ENCODE measurements at places on chromosomes 1 and 21.
A peak's percentile ranks its signal among the peaks of the same experiment; 100 is the strongest.

DNA sequence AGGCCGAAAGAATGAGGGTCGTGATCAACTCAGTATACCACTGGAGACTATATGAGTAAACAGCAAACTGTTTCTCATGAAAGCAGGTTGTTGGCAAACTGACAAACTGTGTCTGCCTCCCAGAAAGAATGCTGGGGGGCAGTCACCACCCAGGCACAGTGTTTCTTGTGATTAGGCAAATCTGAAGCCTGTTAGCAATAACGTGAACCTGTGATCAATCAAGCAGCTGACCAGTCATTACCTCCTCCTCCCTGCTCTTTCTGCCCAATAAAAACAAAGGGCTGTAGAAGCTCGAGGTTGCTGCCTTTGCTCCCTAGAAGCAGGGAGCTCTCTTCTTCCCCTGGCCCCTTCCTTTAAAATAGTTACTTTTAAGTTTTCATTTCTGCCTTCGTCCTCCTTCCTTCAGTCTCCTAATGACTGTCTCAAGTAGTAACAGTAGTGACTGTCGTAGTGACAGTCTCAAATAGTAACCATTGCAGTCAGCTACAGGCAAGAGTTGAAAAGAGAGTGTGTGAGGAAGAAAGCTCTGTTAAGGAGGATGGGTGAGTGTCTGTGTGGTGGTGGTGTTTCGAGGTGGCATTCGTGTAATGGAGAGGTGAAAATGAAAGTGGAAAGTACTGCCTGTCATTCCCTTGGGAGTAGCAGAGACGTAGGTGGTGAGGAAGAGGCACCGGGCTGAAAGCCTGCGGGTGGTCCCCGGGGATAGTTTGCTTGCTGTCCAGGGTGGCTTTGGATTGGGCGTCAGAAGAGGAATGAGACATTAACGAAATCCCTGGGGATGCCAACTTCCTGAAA is 14.5 kb downstream of the HHAT start:
- no peak for DNase-seq

DNA sequence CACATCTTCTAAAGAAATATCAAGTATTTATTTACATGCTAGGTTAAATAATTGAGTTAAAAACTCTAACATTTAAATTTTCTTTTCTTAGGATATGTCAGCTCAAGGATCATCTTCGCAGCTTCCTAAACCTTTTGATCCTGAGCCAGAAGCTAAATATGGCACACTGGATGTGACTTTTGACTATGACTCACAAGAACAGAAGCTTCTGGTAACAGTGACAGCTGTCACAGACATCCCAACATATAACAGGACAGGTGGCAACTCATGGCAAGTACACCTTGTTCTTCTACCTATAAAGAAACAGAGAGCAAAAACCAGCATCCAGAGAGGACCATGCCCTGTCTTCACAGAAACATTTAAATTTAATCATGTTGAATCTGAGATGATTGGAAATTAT is 132.7 kb upstream of the SERTAD4 start:
- no peak for DNase-seq

GRCh38 chr1:25039229-25039628 is 109.2 kb upstream of the RUNX3 start:
- no peak for DNase-seq

- no peak for DNase-seq
Measured at GRCh38 chr1:209641832-209642172, 10.4 kb downstream of the LAMB3 start.

GRCh38 chr1:228957535-228957934 is 222.3 kb downstream of the RHOU start:
- DNase-seq, result no peak

DNA sequence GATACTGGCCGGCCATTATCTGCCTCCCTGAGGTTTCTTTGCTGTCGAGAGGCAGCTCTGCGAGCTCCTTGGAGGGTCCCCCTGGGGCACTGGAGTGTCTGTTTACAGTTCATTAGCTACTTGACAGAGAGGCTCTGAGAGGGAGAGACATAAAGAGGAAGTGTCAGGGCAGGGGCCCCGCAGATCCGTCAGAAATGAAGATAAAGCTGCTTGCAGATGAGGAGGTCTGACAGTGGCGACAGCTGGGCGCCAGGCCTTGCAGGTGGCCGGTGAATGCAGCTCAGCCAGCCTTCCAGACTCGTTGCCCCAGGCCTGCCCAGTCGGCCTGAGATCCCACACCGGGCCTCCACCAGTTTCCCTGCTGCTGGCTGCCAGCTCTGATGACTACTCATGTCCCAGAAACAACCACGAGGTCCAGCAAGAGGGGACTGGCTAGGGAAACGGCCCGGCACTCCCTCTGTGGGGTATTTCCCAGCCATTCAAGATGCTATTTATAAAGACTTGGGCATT is 84.7 kb downstream of the DISP3 start:
- DNase-seq, result peak; percentile 86

GRCh38 chr1:94855307-94855700 is 35.1 kb downstream of the SLC44A3 start:
- no peak for DNase-seq

DNA sequence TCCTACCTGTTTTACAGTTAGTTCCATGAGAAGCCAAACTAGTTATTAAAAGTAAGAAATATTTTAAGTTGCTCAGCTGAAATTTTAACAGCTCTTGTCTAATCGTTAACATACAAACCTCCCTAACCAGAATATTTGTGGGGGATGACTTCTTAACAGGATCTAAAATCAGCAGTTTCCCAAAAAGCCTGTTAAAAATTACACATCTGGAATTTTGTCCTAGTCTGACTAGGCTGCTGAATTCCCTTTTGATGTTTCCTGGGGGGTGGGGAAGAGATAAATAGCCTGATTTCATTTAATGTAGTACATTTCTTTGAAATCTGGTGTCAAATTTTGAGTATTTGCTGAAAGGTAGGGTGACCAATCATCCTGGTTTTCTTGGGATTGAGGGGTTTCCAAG is 78.8 kb upstream of the ARHGAP29 start:
- DNase-seq, result no peak

DNA sequence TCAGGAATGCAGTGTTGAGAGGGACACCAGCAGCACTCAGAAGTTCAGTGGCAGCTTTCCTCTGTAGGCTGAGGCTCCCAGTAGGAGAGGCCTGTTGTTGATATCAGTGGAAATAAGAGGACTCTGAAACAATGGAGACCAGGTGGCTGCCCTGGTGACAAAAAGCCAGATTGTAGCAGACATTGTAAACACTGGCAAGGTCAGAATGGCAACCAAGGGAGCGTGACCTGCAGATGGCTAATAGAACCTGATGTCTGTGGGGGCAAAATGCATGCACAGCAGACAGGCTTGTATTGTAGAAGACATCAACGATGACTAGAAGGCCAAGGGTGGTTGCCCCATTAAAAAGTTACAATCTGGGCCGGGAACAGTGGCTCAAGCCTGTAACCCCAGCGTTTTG is 53.1 kb upstream of the GPR37L1 start:
- no peak for DNase-seq

DNA sequence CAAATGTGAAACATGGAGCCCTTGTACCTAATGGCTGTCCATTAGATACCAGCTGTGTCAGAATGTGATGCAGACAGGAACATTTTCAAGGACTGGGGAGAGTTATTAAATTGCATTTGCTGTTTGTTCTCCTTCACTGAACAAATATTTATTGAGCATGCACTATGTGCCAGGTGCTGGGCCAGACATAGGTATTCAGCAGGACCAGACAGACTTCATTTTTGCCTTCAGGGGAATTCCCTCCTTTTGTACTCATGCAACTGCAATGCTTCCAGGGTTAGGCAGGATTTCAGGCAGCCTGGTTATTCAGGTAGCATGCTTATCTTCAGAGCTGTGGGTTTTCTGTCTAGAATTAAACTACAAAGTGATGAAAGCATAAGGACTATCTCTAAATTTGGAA is 64.2 kb upstream of the SMYD2 start:
- no peak for DNase-seq

DNA sequence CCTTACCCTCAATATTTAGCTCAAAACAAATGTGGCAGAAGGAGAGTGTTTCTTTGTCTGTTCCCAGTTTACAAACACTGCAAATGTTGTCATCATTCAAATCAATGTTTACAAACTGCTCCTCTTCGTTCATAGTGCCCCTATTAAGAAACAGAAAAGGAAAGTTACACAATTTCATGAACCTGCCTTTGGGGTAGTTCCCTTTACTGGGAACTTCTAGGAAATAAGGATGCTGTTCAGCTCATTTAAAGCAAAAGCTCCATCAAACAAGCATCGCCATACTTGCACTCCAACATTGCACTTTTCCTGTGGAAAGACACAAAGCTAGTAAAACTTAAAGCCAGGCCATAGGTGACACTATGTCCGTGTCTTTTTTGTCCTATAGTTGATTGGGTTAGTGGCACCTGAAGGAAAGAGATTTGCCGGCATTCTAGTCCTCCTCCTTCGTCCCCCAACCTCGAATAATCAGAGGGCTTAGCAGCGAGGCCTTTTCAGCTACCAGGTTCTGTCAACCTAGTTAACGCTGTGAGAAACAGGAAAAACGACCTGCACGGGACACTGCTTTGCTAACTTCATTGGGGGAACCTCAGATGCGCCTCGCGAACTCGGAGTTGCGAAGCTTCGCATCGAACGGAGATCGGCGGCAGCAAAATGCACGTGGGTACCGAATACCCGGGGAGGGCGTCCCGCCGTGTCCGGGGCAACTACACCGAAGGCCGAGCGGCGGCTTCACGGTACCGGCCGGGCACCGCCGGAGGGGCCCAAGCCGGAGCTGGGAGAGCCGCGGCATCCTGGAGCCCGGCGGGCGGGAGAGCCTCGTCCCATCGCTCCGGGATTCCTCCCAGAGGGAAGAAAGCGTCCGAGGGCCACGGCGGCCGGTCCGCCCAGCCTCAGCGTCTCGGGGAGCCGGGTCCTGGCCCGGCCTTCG is 706 bp downstream of the C21orf91 start:
- DNase-seq, result peak; percentile 65

DNA sequence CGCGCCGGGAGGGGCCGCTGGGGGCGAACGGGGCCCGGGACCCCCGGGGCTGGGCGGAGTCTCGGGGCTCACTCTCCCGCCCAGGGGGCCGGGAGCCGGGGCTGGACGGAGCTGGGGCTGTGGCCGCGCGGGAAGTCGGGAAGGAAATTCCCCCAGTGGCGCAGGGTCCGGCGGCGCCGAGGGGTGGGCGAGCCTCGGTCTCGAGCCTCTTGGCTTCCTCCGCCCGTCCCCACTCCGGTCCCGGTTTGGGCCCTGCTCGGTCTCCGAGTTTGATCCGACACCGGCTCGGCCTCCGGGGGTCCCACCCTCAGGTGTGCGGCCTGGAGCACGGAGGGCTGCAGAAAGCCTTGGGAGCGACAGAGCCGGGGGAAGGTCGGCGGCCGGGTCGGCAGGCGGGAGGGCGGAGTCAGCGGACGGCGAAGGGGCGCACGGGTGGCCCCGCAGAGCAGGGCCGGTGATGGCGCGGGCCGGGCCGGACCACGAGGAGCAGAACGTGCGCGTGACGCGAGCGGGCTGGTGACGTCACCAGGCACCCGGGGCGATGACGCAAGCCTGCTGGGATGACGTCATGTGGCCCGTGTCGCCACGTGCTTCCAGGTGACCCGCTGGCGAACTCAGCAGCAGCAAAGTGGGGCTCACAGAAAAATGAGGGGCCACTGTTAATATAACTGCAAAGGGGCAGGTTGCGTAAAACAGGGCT is 610 bp upstream of the HES4 start:
- DNase-seq, result peak; percentile 50

DNA sequence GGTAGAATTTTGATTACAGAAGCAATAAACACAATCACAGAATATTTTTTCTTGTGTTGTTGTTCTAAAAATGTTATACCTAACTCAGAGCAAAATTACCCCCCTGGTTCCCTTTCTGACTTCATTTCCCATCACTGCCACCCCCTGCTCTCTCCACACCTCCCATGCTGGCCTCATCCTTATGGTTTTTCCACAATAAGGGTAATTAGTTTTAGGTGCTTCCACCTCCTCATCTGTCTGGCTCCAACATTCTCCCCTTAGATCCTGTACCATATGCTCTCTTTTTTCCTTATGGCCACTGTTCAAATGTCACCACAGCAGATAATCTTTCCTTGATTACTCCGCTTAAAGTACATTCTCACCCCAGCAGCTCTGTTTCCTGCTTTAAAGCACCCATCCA is 2208.6 kb downstream of the MRPL39 start:
- no peak for DNase-seq

- no peak for DNase-seq
Measured at GRCh38 chr1:192527950-192528349, 47.6 kb upstream of the RGS1 start.

- peak; percentile 39 for DNase-seq
Measured at GRCh38 chr1:62676611-62677356, 11.4 kb downstream of the DOCK7 start.

GRCh38 chr1:154442006-154442740 is 37.0 kb downstream of the IL6R start:
- DNase-seq, result no peak

DNA sequence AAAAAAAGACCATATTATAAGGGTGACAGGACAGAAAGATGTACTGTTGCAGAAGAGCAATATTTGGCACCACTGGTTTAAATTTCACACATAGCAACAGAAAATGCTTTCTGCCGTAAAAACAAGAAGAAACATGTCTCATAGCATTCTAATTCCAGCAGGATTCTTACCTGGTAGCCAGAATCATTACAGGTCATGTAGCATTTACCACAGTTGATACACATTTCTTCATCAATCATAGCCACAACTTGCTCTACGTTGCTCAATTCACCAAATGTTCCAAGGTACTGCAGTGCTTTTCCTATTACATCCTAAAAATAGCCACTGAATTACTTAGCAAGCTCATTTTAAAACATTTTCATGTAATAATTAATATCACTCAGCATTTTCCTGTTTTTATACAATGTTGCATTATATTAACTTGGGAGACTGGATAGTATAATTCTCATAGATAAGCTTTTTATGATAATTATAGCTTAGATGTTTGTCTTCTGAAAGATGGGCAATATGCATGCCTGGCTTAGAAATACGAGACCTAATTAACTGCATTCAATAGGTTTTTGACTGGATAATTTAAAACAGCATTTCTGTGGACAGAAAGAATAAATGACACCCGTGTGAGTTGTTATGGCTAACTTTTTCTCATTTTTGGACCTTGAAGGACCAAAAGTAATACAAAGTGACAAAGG is 360.7 kb downstream of the PTBP2 start:
- no peak for DNase-seq

- DNase-seq, result no peak
Measured at GRCh38 chr1:4178501-4179113, 278.5 kb upstream of the C1orf174 start.

DNA sequence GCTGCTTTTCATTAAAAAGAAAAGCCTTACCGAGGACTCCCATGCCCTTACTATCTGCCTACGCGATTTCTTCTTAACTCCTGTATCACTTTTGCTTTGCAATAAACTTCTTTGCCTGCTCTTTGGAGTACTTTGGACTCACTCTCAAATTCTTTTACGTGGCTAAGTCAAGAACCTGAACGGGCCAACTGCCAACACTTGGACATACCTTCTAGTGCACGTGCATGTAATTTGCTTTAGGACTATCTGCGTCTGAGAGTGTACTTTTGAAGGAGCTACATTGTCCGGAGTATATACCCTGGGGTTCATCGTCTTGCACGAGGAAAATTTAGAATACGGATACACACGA is 3.6 kb upstream of the OTUD3 start:
- DNase-seq, result no peak
